ENCODE measurements at places on chromosomes 16 and 17.

DNA sequence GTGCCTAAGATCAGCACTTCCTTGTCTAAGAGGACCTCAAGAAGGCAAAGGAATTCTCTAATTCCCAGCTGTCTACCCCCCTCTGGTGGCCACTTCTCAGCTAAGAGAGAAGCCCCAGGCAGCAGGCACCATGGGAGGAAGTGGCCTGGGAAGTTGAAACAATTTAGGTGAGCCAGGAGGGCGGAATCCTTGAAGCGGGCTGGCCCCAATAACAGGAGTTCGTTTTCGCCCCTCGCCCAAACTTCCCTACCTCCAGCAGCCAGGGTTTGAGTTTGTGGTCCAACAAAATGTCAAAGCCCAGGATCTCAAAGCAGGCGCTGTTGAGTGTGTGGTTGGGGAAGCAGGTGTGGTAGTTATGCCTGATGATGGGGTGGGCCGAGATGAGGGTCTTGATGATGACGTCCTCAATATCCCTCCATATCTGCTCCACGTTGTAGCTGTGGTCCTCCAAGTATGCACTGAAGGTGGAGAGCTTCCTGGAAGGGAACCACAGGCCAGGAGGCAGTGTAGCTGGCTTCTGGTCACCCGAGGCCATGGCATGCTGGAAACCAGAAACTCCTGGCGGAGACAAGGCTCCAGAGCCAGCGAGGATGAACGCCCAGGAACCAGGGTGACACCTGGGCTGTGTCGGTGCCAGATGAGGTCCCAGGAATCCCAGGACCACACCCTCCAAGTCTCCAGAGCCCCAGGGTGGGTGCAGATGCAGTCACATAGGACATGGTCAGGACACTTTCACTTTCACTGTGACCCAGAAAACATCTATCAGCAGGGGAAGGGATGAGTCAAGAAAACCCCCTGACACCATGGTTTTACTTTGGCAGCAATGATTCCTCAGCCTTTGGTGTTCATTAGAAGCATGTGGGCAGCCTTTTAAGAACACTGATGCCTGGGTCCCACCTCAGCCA lies 25.6 kb downstream of the TTLL6 start:
- DNase-seq: peak; percentile 85

DNA sequence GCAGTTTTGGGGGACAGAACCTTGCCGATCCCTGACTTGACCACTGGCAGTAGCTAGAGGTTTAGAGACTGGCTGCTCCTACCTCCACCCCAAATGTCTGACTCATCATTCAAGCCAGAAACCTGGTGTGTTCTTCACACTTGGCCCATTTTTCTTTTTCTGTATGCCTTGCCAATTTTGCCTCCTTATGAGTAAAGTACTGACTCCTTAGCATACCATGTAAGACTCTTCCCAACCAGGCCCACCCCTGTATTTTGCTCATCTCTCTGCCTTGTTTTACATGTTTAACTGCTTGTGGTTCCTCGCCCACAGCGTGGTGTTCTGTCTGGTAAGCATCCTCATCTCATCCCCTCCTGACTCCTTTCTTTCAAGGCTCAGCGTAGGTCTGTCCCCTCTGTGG lies 37.9 kb downstream of the NUP88 start:
- no peak for DNase-seq

DNA sequence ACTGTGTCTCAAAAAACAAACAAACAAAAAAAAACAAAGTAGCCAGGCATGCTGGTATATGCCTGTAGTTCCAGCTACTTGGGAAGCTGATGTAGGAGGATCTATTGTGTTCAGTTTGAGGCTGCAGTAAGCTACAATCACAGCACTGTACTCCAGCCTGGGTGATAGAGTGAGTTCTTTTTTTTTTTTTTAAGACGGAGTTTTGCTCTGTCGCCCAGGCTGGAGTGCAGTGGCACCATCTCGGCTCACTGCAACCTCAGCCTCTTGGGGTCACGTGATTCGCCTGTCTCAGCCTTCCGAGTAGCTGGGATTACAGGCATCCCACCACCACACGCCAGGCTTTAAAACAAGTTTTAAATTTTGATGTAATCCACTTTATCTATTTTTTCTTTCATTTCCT lies 80.2 kb upstream of the STAC2 start:
- no peak for DNase-seq

DNA sequence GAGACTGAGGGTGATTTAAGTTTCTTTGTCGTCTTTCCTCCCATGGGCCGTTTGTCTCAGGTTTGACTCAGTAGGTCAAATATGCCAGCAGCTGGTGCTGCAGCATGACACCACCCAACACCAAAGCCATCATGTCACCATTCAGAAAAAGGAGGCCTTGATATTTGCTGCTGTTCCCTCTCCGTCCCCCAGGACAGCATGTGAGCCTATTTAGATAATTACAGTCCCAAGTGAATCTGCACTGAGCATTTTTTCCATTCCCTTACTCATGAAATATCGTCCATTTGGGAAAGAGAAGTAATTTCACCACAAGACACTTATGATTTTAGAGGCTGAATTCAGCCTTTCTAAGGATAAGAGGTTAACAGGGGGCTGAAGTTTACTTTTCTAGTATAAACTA lies 62.2 kb upstream of the ADORA2B start:
- DNase-seq: no peak

- DNase-seq: no peak
Observed at GRCh38 chr17:82330322-82331239, 3.0 kb downstream of the SECTM1 start.

DNA sequence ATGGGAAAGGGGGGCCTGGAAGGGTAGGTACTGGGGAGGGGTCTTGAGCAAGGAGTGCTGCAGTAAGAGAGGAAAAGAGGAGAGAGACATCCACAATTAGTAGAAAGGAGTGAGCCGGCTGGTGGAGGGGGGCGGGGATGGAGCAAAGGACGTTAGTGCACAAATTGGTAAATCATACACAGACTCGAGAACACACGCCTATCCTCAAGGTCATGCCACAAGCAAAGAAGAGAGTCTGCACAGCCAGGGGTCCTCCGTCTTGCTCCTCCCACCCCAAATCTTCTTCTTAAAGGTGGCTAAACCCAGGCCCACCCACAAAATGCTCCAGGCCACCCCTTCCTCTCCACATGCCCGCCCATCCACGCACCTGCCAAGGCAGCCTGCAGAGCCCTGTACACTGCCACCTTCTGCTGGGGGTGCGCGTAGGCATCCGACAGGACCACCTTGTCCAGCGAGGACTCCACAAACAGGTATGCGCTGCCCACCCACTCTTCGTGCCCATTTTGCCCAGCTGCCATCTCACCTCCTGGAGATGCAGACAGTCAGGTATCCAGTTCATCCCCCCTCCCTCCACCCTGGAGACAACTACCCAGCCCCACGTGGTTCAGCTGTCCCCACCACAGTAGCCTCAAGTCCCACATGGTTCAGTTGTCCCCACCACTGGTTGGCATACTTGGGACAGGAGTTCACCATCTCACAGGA lies 3.4 kb downstream of the TRADD start:
- DNase-seq: no peak

- DNase-seq: no peak
Observed at GRCh38 chr17:40522250-40522960, 21.0 kb upstream of the TNS4 start.

DNA sequence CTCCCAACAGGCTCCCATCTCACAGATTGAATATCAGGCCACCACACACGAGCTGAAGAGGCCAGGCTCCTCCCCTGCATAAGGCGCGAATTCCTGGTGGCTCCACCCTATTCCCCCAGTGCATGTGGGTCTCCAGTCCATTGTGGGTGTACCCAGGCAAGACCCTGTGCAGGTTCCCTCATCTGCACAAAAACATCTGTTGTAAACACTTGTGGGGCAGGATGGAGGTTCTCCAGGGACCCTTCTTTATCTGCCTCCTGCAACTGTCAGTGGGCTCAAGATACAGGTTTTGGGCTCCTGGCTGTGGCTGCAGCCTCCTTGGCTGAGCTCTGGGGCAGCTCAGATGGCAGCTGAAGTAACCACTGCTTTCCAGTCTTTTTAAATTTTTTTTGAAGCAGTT lies 17.6 kb upstream of the LGALS9 start:
- no peak for DNase-seq

All from left renal cortex interstitium (tissue), 4 donors.